ENCODE measurements at places on chromosomes 11 and 22.

GRCh38 chr11:88337987-88338668 is 592 bp upstream of the CTSC start:
- peak; percentile 45 for DNase-seq

DNA sequence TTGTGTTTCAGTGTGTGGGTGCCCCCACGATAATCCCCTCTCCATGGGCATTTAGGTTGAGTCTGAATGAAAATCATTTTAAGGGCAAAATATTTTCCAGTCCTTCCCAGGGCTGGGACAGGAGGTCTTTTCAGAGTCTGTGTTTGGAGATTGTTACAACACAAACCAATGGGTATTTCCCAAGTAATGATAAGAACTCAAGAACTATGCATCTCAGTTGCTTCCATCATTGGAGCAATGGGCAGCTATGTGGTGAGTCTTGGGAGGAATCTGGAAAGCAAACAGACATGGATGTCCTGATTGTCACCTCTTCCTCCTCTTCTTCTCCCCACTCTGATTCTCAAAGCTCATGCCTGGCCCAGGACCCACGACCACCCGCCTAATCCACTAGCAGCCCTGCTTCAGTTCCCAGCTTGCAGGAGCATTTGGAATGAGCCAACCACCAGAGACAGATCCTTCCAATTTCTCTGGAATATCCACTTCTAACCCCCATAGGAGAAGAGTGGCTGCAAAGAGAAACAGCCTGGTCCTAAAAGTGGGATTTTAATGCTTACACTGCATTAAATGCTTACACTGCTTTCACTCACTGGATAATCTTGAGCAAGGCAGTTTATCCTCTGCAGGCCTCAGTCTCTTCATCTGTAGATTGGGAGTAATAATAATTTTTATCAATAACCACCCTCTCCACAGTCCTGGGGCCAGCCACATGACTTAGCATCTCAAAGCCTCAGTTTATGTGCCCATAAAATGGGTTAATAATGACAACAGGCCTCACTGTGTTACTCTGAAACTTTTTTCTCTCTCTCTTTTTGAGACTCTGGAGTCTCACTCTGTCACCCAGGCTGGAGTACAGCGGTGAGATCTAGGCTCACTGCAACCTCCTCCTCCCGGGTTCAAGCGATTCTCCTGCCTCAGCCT is 404.3 kb downstream of the MN1 start:
- DNase-seq, result no peak

DNA sequence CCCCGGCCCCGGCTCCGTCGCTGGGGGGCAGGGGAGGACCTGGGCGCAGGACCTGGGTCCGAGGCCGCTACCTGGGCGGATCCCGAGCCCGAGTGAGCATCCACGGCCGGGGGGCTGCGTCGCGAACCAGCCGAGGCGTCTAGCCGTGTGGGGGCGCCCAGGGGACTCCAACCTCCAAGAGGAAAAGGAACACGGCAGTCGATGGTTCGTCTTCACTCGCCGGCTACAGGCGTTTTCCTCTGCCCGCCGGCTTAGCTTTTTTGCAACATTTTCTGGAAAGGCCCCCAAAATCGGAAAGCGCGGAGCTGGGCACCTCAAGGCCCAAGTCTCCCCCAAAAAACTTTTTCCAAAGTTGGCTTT is 666 bp downstream of the PDGFB start:
- DNase-seq, result peak; percentile 56

- DNase-seq, result no peak
These were observed 200.1 kb upstream of the CTSC start for GRCh38 chr11:88537613-88538012.

DNA sequence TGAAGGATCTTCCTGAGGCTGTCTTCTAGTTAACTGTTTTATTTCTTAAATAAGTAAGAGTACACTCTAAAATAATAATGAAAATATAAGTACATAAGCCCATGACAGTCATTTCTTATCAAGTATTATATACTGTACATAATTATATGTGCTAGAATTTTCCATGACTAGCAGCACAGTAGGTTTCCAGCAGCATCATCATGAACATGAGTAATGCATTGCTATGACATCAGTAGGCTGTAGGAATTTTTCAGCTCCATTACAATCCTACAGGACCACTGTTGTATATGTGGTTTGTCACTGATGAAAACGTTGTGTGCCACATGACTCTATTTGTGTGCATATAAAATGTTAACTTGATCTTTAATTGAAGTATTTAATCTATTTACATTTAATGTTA is 22.0 kb downstream of the ZNF202 start:
- DNase-seq, result no peak

- DNase-seq, result no peak
These were observed 83.0 kb upstream of the RTL6 start for GRCh38 chr22:44581096-44581435.

DNA sequence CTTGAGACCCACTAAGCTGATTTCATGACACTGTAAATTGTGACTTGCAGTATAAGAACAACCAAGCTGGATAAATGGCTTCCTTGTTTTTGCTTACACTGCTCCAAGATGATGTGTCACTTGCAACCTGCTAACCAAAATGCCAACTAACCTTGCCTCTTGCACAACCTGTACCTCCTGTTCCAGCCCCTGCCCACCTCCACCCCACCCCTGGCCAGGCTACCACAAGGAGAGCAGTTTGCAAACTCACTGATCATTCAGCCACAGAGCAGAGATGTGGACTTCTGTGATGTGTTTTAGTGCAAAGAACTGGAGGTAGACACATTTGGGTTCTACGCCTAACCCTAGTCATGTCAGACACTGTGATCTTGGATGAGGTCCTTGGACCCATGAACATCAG is 4.3 kb upstream of the APOL6 start:
- DNase-seq, result no peak

DNA sequence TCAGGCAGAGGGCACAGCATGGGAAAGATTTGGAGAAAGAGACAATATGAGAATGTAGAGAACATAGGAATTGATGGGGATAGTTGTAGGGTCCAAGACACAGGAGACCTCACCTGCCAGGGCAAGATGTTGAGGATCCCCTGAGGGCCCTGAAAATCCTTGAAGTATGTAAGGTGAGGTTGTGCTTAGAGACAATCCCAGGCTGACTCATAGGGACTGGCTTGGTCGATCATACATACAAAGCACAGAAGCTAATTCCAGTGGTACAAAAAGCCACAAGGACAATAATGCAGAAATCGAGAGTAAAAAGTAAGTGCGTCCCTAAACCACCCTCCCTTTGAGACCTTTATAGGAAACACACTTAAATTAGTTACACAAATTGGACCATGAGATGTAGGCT is 468.2 kb downstream of the MIAT start:
- DNase-seq, result no peak

DNA sequence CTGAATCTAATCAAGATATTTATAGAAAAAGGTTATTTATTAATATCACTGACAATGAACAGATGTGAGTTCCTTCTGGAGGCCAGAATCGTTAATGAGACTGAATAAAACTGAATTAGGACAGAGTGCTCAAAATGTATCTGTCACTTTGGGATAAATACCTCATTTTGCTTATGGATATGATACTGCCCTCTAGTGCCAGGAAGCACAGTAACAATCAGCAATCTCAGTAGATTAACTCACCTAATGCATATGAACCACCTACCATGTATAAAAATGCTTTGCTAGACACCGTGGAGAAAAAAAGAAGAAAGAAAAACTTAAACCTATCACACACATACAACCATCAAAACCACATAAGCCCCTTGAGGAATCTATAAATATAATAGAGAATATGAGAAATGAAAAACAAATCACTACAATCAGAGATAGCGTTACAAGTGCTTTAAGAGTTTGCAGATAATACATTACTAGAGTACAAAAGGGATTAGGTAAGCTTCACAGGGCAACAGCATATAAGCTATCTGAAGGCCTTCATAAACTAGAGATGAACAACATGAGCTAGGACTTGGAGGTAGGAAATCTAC is 117.4 kb downstream of the SGSM3 start:
- no peak for DNase-seq

DNA sequence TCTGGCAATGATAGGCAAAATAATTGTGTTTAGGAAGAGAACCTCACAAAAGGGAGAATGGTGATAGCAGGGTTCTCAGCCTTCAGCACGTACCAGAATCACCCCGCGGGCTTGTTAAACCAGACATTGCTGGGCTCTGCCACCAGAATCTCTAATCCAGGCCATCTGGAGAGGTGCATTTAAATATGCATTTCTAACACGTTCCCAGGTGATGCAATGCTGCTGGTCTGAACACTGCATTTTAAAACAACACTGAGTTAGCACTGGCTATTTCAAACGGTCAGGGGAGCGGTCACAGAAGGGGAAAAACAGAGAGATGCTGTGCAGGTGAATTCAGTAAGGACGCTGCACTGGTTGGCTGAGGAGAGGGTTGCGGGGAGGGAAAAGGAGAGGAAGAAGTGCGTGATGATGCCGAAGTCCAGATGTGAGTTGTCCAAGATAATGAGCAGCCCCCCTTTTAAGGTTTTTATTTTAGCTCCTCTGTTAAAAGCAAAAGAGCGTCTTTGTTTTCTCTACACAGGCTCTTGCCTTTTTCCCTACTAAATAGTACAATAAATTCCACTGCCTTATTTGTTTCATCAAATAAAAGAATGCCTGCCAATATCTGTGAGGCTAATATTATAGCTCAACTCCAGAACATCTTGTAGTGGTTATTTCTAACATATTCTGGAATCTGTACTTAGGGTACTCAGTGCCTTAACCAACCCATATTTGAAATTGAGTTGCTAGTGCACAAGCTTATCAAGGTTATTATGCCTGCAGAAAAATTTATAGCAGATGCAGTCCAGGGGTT is 109.6 kb upstream of the POU2AF2 start:
- DNase-seq, result no peak

GRCh38 chr11:29809121-29809520 is 207.7 kb downstream of the KCNA4 start:
- no peak for DNase-seq

DNA sequence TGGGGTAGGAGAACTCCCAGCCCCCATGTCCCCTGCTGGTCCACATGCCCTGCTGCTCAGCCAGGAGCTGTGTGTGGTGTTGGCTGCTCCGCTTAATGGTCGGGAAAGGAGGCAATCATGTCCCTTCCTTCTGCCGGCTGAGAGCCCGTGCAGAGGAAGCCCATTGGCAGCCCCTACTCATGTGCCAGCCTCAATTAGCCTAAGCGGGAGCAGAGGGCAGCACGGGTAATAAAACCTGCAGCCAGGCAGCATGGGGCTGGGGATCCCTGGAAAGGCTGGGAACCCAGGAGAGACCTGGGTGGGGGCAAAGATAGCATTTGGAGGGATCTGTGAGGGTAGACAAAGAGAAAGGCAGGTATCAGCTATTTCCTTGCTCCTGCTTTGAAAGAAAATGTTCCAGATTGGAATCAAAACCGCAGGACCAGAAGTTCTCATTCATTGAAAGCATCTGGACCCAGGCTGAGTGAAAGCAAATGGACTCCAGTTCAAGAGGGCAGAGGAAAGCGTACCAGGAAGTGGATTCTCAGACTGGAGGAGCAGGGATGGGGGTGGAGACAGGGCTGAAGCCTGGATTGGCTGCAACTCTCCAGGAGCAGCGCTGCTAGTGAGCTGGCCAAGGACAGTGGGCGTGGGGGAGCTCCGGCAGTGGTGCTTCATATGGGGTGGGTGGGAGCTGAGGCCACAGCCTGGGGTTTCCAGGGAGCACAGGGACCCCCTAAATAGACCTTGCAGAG is 103.4 kb upstream of the NECTIN1 start:
- DNase-seq, result peak; percentile 75

GRCh38 chr11:127037596-127037995 is 37.0 kb upstream of the KIRREL3 start:
- DNase-seq, result no peak

DNA sequence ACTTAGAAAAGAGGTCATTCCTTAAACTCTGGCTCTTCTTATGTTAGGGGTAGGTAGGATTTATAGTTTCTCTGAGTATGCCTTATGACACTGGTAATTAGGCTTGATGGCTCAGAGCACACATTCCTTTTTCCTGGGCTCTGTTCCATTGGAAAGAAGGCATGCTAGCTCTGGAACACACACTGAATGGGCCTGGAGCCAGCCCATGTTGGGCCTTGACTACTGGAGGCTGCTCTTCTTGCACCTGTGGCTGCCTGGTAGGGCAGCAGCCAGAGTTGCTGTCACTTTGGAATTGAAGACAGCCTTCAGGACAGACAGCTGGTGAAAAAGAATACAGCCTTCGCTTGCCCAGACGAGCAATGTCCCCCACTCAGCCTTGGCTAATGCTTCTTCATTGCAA is 18.2 kb downstream of the MCAM start:
- DNase-seq, result no peak

GRCh38 chr11:123681030-123681429 is 26.6 kb upstream of the SCN3B start:
- no peak for DNase-seq

DNA sequence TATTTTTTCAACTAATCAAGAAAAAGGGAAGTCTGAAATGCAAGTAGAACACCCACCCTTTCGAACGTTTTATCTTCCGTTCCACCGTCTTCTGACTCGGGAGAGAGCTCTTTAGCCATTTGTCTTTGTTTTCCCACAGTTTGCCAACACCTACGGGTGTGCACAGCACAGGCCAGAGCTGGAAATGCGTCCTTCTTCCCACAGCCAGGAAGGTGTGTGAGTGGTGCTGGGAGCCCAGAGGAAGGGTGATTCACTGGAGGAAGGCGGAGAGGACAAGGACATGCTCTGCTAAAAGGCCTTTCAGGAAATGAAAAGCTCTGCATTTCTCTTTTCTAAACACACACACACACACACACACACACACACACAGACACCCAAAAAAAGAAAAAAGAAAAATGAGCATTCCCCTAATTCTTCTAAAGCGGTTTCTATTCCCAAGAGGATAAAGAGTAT is 18.5 kb downstream of the ENDOD1 start:
- DNase-seq, result no peak

GRCh38 chr22:22691055-22691454 is 46.6 kb downstream of the GGTLC2 start:
- no peak for DNase-seq

GRCh38 chr11:20647976-20648565 is 21.3 kb upstream of the NELL1 start:
- peak; percentile 84 for DNase-seq

DNA sequence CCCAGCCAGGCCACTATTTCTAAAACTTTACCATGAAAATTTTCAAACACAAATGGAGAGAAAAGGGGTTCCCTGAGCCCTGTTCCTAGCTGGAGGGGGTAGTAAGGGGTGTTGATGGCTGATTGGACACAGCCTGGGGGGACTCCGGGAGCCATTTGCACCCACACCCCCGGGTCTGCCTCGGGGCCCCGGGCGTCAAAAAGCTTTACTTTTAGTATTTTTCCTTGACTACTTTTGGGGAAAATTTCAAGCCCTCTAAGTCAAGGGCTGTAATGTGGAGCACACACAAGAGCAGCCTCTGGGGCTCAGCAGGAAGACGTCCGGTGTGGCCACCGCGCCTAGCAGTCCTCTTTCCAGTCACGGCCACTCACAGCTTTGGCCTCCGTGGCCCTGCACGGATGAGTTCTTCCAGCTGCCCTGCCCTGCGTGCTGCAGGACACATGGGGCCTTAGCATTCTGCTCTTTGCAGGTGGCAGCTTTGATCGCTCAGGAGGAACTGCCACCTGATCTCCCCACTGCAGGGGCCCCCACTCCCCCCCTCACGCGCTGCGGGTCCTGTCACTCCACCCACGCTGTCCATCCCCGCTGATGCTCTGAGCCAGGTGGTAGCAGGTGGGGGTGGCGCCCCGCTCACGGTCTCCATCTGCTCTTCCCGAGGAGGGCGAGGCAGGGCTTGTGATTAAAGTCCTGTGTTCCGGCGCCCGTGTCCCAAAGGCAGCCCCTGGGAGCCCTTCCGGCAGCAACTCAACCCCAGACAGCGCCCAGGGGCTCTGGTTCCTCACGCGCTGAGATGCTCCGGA is 14.4 kb downstream of the RNH1 start:
- DNase-seq, result no peak

- DNase-seq, result no peak
These were observed 138.9 kb downstream of the SPON1 start for GRCh38 chr11:14101388-14101787.

- DNase-seq, result no peak
These were observed 10.2 kb downstream of the IRF7 start for GRCh38 chr11:605286-606129.

Data from retina (tissue), 1 donor.